SK-N-DZ (cell line): ENCODE measurements at places on chromosomes 1 and 21.
A peak's percentile ranks its signal among the peaks of the same experiment; 100 is the strongest.

DNA sequence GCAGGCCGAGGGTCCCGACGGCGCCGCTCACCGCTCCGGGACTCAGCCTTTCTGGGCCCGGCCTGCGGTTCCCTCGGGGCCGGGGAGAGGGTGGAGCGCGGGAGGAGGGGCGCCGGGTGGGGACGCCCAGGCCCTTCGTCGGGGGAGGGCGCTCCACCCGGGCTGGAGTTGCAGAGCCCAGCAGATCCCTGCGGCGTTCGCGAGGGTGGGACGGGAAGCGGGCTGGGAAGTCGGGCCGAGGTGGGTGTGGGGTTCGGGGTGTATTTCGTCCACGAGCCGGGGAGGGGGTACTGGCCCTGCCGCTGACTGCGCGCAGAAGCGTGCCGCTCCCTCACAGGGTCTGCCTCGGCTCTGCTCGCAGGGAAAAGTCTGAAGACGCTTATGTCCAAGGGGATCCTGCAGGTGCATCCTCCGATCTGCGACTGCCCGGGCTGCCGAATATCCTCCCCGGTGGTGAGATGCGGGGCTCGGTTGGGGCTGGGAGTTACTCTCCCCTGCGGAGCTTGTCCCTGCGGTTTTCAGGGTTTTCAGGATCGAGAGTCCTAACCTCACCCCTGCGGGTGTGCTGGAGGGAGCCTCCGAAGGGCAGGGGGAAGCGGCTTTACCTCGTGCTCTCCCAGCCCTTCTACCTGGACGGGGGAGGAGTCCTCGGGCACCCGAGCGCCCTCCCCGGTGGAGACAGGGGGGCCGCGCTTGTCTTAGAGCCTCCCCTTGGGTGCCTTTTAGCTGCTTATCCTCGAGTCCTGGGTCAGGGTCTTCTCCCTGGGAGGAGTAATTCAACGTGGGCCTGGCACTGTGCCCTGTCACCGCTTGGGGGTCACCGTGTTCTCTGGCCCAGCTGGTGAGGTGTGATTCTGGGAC is 2.1 kb downstream of the SAMD11 start:
- DNase-seq, result no peak

DNA sequence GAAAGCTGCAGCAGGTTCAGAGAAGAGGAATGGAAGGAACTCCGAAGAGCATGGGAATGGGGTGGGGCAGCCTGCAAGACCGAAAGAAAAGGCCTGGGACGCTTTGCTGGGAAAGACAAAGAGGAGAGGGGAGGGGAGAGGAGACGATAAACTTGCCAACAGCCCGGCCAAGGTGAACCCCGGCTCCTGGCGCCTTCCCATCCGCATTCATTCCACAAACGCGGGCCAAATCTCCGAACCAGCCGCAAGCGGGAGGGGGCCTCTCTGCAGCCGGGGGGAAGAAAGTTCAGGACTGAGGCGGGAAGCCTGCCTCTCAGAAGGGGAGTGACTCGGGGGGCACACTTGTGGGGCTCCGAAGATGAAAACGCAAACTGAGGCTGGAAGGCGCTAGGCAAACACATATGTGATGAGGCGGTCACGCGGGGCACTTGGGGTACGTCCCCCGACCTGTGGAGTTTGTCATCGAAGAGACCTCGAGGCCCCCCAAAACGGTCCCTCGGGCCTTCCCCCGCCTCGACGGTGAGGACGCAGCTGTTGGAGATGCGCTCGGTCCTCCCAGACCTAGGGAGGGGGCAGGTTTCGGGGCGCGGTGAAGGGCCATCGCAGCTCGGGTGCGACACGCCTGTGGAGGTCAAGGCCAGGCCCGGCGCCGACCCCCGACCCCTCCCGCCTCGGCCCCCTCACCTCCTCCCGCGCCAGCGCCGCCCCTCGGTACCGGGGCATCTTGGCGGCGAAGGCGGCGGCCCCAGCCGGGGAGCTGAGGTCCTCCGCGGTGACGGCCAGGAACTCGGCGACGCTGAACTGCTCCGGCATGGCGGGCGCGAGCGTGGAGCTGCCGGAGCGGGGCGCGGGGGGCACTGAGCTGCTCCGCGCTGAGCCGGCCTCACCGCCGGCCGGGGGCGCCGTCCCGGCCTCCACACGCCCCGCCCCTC is at the start of gene ASAP3:
Gene ASAP3 (minus strand): TSS at position 859 of the 932 bp plus-strand sequence. CDS start 46 bp downstream, at position 813.
- DNase-seq, result peak; percentile 25

GRCh38 chr1:229076195-229076594 is 194.7 kb upstream of the RAB4A start:
- DNase-seq, result no peak

- no peak for DNase-seq
Measured at GRCh38 chr1:8455700-8456307, 137.9 kb downstream of the SLC45A1 start.

- DNase-seq, result no peak
Measured at GRCh38 chr1:152842556-152842955, at the start of gene LCE6A. TSS of gene LCE6A (plus strand) at chr1:152842856. CDS start at chr1:152843521, 665 bp downstream.

- DNase-seq, result no peak
Measured at GRCh38 chr1:8970870-8971337, 25.2 kb downstream of the CA6 start.

DNA sequence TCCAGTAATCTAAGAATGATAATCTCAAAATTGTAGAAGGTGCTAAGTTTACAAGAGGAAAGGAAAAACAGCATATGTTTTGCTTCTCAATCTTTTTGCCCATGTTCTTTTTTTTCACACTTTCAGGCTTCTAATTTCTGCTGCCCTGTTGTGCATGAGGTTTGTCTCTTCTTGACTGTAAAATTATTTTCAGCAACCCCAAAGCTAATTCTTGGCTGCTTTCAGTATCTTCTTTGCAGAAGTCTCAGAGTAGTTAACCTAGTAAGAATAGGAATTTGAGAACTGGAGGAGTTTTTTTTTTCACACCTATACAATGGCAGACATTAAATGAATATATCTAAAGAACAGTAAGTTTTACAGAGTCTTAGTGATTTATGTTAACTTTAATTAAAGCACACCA is 26.4 kb downstream of the DENND2D start:
- DNase-seq, result no peak

GRCh38 chr1:17764591-17764990 is 9.5 kb downstream of the ACTL8 start:
- no peak for DNase-seq

DNA sequence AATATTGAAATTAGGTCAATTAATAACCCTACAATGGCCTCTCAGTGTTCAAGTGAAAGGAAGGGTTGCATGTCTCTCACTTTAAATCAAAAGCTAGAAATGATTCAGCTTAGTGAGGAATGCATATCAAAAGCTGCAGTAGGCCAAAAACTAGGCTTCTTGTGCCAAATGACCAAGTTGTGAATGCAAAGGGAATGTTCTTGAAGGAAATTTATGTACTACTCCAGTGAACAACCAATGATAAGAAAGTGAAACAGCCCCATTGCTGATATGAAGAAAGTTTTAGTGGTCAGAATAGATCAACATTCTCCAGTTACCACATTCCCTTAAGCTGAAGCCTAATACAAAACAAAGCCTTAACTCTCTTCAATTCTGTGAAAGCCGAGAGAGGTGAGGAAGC is 10.0 kb downstream of the MAEL start:
- no peak for DNase-seq

DNA sequence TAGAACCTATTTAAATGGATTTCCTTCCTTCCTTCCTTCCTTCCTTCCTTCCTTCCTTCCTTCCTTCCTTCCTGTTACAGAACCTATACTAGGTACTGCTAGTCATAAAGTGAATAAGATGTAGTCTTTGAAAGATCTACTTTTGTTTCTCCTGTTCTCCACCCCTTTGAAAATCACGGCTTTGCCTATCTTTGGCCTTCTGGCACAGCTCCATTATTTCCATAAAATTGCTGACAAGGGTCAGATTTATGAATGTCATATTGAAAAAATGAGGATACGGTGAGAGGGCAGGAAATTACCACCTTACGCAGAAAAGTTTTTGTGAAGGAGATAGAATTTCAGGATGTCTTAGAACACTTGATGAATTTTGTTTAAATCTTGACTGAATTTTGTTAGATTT is 18.1 kb upstream of the HMCN1 start:
- DNase-seq, result no peak

DNA sequence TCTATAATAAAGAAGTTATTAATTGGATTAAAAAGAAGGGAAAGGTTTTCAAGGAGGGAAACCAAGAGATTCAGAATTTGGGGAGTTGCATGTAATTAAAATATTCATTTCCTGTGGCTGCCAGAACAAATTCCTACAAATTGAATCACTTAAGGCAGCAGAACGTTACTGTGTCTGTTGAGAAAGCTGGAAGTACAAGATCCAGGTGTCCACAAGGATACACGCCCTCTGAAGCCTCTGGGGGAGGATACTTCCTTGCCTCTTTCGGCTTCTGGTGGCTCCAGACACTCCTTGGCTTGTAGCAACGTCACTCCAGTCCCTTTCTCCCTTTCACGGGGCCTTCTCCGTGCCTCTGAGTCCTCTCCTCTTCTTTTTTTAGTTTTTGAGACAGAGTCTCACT is 67.9 kb downstream of the KAZN start:
- DNase-seq, result no peak

- DNase-seq, result no peak
Measured at GRCh38 chr21:45639206-45640000, 4.1 kb upstream of the PCBP3 start.

DNA sequence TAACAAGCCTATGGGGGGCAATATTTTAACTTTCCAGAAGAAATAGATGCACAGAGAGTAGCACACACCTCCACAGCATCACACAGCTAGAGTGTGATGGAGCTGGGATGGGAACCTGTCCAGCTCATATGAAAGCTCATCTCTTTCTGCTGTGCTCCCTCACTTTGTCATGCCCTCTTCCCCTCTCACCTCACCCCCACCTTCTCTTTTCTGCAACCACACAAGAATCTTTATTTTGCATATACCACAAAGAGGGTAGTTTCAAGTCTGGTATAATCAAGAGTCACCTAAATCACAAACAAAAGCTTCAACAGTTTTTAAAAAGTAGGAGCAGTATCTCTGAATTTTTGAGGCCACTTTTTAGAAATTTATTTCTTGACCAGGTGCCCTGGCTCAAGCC is 22.6 kb downstream of the FOXD2 start:
- no peak for DNase-seq

DNA sequence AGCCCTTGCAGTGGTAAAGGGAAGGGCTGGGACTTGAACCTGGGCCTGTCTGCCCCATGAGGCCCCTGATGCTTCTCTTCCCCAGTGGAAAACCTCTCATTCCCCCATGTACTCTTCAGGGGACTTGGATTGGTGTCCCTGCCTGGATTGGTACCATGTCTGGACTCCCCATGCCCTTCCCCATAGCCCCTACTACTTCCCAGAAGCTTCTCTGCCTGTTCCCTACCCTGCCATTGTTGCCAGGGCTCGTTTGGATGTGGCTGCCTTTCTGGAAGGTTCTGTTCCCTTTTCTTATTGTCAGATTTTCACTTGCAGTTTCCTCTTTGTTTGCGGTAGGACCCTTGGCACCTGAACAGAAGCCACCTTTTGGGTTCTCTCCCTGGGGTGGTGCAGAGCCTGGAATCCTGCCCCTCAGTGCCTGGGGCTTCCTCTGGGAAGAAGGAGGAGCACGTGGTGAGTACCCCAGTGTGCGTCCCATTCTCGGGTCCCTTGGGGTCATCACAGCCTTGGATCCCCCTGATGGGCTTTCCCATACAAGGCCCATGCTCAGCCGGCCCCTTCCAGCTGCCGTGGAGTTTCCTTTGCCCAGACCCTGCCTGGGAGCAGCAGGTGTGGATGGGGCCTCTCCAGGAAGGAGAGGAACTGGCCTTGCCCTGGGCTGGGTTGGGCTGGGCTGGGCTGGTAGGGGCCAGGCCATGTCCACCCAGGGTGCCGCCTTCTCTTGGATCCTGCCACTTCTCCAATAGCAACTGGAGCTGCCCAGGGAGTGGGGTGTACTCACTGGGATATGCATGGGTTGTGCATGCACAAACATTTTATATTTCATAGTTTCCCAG is 281.1 kb downstream of the PTPRU start:
- DNase-seq, result no peak

DNA sequence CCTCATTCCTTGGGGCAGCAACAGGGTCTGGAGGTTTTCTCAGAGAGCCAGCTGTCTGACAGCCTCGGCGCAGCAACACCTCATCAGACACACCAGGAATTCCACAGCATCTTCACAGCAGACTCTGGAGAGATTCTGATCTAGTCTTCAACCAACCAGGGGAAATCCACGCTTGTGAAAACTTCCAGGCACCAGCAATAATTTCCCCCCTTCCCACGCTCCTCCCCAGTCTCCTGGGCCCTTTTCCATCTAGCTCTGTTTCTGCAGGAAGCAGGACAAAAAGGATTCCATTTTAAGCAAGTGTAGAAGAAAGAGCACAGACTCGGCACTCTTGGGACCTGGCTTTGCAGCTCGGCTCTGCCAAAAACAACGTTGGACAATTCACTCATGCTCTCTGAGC is 44.3 kb upstream of the CAPZB start:
- peak; percentile 45 for DNase-seq

DNA sequence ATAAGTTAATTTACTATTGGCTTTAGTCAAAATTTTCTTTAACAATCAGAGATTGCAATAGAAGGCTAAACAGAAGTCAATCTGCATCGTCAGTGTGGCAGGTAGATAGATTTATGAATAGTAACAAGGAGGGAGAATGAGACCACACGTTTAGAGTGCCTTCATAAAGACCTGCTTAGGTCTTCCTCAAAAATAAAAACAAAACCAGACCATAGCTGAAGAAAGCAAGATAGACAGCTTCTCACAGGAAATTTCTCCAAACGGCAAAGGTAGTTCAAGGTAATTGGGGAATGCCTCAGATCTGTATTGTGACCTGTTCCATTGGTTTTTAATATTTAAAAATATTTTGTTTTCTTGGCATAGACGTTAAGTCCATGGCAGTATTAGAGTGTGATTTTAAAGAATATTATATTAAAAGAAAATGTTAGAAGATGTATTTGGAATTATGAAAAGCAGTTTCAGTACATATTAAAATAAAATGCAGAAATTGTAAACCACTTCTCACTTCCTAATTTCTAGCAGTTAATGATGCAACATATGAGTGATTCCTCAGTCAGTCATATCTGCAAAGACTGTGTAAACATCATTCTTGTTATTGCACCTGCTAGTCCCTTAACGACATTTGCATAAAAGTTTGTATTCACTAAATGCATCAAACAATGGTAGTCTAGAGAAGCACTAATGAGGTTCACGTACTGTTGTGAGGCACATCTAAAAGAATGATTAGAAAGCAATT is 278.0 kb downstream of the HLX start:
- DNase-seq, result no peak

DNA sequence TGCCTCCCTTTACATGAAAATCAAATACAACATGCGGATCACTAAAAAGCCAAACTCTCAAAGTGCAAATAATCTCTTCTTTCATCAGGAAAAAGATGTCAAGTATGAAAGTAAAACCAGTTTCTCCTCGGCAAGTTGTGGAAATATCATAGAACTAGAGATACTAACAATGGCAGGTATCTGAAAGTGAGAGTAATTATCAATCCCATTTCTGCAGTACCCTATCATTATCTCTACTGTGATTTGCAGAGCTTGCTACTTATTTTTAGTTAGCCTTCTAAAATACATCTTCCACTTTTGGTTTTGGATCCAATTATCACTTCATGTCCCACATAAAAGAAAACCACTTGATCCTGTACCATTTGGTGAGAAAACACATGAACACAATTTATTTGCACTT is 3.0 kb downstream of the TP53BP2 start:
- no peak for DNase-seq

GRCh38 chr1:5857011-5857410 is 135.2 kb downstream of the NPHP4 start:
- no peak for DNase-seq
